Osteoblast (primary cell): ENCODE measurements at places on chromosomes 6 and 20. TPM values are rescaled to one million over a fixed set of nuclear protein-coding genes. Genes with fewer than 3 reads are reported as not detected.

Gene PPP1R10
- total RNA-seq: 29.0 and 37.4 TPM in 2 replicates

Gene C6orf132
- total RNA-seq: 2.9 TPM in 2 replicates

DNA sequence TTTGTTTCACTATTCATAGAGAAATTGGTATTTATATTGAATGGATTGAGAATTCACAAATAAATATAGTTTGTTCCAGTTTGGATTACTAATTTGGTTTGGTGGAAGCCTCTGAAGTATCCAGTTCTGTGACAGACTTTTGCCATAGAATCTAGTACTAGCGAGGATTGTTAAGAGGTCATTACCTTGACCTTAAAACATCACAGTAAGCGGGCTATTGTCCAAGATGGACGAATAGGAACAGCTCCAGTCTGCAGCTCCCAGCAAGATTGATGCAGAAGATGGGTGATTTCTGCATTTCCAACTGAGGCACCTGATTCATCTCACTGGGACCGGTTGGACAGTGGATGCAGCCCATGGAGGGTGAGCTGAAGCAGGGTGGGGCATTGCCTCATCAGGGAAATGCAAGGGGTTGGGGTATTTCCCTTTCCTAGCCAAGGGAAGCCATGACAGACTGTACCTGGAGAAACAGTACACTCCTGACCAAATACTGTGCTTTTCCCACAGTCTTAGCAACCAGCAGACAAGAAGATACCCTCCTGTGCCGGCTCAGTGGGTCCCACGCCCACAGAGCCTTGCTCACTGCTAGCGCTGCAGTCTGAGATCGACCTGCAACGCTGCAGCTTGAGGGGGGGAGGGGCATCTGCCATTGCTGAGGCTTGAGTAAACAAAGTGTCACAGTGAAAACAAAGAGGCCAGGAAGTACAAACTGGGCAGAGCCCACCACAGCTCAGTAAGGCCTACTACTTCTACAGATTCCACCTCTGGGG lies 66.4 kb upstream of the NEDD9 start:
- DNase-seq: no peak

GRCh38 chr6:155867682-155868081 lies 412.0 kb upstream of the NOX3 start:
- DNase-seq: no peak

- DNase-seq: peak; percentile 93
These were observed 64.1 kb upstream of the BEND6 start for GRCh38 chr6:56890683-56891429.

DNA sequence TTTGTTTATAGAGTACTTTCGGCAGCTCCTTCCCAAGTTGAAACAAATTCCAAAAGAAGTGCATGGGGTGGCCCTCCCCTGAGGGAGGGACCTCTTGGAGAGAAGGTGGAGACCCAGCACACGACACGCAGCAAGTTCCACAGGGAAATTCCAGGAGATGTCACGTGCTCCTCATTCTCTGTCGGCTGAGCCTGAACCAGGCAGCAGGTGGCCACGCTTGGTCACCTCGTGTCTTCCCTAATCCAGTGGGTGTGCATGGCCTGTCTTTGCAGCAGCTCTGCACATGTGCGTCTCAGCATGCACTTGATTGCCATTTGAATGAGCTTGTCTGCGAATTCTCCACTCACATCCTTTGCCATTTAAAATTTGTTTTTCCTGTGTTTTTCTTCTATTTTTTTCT lies 357.4 kb downstream of the CDH4 start:
- DNase-seq: no peak

Gene PRL
- under 0.01 TPM in 1 of 2 replicates, not detected in the other for total RNA-seq

DNA sequence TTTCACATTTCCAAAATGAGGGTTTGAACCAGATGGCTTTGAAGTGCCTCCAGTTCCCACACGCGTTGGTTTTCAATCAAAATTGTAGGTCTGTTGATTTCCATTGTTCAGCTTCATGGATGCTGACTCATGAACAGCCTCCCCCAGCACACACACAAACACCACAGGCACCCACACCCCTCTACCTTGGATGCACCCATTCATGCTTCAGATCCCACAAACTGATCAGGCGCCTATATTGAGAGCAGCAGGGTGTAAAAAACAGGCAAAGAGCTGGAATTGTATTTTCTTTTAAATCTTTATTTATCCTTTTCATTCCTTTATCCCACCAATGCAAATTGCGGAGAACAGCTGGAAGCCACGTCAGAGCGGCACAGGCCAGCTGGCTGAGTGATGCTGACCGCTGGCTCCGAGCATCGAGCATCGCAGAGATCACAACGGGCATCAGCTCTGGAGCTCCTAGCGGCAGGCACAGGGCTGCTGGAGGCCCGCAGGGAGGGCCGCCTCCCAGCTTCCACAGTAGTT lies 29.3 kb upstream of the TBC1D7 start:
- DNase-seq: peak; percentile 81

GRCh38 chr20:38730989-38731737 lies 6.9 kb downstream of the SLC32A1 start:
- peak; percentile 94 for DNase-seq

GRCh38 chr6:121351916-121352315 lies 17.6 kb upstream of the TBC1D32 start:
- no peak for DNase-seq

DNA sequence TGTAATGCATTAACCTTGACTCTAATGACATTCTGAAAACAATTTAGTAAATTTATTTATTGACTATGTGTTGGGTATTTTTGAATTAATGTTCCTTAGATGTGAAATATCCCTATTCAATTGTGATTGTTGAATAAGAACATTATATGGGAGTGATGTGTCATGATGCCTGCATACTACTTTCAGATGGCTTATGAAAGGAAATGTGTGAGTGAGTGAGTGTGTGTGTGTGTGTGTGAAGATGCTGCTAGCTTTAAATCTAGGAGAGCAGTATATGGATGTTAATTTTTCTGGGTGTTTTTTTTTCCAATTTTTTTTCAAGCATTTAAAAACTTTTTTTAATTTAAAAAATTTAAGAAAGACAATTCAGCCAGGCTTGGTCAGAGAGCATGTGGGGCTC lies 32.5 kb upstream of the NT5E start:
- DNase-seq: no peak

DNA sequence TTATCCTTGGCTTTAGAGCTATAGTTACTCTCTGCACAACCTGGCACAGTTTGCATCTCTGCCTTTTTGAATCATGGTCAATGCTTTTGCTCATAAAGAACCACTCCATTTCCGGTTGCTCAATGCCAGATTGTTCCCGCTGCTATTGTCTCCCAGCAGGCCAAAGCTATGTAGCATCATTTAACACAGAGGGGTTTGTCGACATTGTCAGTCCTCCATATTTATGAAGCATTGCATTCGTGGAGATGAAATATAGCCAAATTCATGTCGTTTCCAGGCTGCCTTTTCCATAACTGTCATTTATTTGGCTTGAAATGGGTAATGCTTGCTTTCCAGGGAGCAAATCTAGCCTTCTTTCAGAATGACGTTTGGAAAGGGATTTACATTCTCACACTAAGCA lies 598.8 kb downstream of the EPHA7 start:
- no peak for DNase-seq

GRCh38 chr6:89313006-89313405 lies 2.1 kb downstream of the GABRR2 start:
- DNase-seq: peak; percentile 83

- no peak for DNase-seq
These were observed 153.2 kb upstream of the QKI start for GRCh38 chr6:163261361-163261760.

GRCh38 chr6:148884461-148884860 lies 137.6 kb downstream of the UST start:
- no peak for DNase-seq

Gene L3MBTL3
- total RNA-seq: 8.5 and 8.7 TPM in 2 replicates

Gene C20orf202
- under 0.01 TPM in 1 of 2 replicates, not detected in the other for total RNA-seq

- no peak for DNase-seq
These were observed 31.1 kb upstream of the CCR6 start for GRCh38 chr6:167091805-167092107.

Gene BFSP1
- 1.8 and 2.9 TPM in 2 replicates for total RNA-seq

Gene CNR1
- not detected in 2 replicates for total RNA-seq

Gene TGM3
- total RNA-seq: not detected in 2 replicates

DNA sequence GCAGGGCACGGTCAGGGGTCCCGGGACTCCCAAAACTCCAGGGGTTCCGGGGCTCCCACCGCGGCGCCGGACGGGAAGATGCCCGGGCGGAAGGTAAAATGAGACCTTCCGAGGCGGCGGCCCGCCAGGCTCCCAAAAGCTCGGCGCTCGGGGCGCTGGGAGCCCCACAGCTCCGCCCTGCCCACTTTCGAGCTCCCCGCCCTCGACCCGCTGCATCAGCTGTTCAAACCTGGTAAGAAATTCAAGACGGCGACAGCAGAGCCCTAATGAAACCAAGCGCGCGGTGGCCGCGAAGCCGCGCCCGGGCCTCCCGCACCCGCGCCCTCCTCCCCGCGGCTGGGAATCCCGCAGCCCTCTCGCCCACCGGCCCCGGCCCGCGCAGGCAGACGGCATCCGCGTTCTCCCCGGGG lies 369 bp downstream of the SLC4A11 start:
- DNase-seq: peak; percentile 88

DNA sequence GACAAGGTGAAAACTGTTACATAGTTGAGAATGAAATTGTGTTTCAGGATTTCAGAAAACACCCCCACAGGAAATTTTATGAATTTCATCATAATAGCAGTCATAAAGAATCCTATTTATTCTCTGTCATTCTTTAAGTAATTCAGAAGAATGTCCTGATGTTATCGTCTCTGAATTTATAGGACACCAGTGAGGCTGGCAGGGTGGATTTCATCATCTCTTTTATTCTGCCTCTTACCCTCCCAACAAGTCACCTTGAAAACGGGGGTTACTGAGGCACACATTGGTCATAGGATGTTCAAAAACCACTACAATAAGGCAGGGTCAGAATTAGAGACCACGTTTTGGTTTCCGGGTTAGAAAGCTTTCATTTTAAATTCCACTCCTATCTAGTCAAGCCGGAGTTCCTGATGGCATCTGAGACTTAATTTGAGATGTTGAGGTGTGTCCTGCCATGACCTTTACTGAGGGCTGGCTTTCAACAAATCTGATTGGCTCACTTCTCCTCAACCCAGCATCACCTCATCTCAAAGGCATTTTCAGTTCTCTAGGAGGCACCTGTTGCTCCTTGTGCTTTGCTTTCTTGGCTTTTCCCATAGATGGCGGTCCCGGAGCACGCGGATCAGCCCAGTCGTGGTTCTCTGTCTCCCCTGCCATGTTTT lies 230.6 kb upstream of the SUPT3H start:
- DNase-seq: peak; percentile 61

DNA sequence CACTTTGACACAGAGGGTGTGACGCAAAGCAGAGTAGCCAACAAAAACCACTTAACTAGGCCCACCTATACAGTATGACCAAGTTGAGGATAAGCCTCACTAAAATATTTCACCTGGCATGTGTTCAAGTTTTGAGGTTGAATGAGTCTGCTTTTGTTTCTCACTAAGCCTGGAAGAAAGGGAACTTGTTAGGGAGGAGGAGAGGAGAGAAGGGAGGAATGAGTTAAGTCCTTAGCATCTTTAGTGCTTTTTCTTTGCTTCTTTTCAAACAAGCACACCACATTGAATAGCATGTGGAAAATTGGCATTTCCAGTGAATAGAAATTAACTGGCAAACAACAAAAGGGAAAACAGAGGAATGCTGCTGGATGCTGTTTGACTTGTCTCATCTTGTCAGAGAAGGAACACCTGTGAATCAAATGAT lies 461.9 kb downstream of the GJA1 start:
- DNase-seq: no peak

GRCh38 chr6:28658475-28659249 lies 133.0 kb downstream of the GPX5 start:
- no peak for DNase-seq

Gene HLA-DOB
- 0.36 TPM in 1 of 2 replicates, not detected in the other for total RNA-seq

Gene IER3
- 29.5 and 54.6 TPM in 2 replicates for total RNA-seq

GRCh38 chr6:21589352-21590345 lies 3.9 kb upstream of the SOX4 start:
- DNase-seq: peak; percentile 93

DNA sequence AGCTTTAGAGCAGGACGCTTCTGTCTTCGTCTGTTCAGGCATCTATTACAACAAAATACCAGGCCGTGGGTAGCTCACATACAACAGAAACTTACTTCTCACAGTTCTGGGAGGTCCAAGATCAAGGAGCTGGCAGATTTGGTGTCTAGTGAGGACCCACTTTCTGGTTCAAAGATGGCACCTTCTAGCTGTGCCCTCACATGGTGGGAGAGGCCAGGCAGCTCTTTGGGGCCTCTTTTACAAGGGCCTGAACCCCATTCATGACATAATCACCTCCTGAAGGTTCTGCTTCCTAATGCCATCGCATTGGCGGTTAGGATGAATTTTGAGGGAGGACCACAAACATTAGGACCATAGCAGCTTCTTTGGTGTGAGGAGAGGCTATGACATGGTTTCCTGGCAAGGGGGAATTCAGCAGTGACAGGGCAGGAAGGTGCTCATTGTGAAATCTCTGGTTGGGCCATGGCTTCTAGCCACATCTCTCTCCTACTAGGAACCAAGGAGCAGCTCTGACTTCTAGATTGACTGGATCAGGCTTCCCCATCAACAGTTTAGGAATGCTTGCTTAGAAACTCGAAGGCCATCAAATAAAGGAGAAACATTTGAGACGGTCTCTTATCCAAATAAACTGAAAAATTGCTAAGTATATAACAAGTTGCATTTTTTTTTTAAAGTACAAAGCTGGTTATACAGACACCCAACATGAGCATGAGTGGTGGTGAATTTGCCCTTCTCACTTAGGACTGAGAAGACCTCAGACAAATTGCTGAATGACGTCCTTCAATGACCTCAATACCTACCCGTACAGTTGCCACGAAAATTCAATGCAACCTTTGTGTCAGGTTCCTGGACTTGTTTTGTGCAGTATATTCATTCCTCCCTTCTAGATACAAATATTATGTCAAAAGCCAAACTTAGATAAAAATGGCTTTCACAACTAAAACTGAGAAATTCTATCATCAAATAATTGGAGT lies 140.7 kb downstream of the ZDHHC14 start:
- no peak for DNase-seq

Gene SNAI1
- 1.8 and 2.1 TPM in 2 replicates for total RNA-seq

Gene GPLD1
- 0.72 and 0.88 TPM in 2 replicates for total RNA-seq

- no peak for DNase-seq
These were observed 25.4 kb upstream of the DNAAF9 start for GRCh38 chr20:3432844-3433243.

- no peak for DNase-seq
These were observed 29.3 kb downstream of the NT5E start for GRCh38 chr6:85479208-85479607.

Gene MDFI
- 0.72 and 5.3 TPM in 2 replicates for total RNA-seq

Gene DBNDD2
- 8.7 and 13.0 TPM in 2 replicates for total RNA-seq

DNA sequence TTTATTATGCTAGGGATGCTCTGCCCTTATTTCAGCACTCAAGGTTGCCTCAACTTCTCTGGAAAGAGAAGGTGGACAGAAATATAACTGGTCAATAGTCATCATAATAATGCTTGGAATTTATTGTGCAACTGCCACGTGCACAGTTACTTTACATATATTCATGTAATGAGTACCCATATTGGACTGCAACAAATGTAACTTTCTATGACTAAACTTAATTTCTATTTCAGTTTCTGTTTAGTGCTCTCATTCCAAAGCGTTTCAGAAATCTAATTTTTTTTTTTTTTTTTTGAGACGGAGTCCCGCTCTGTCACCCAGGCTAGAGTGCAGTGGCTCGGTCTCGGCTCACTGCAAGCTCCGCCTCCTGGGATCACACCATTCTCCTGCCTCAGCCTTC lies 28.3 kb upstream of the CD83 start:
- no peak for DNase-seq
